Stimulated activated CD4-positive, alpha-beta T cell treated with anti-CD3 and anti-CD28 coated beads, TNF-alpha, amount 100 ng/mL, for 48 hours (primary cell): ENCODE measurements at places on chromosomes 16 and 17.

- DNase-seq = no peak
Observed at GRCh38 chr16:53984936-53985335, 281.0 kb downstream of the FTO start.

DNA sequence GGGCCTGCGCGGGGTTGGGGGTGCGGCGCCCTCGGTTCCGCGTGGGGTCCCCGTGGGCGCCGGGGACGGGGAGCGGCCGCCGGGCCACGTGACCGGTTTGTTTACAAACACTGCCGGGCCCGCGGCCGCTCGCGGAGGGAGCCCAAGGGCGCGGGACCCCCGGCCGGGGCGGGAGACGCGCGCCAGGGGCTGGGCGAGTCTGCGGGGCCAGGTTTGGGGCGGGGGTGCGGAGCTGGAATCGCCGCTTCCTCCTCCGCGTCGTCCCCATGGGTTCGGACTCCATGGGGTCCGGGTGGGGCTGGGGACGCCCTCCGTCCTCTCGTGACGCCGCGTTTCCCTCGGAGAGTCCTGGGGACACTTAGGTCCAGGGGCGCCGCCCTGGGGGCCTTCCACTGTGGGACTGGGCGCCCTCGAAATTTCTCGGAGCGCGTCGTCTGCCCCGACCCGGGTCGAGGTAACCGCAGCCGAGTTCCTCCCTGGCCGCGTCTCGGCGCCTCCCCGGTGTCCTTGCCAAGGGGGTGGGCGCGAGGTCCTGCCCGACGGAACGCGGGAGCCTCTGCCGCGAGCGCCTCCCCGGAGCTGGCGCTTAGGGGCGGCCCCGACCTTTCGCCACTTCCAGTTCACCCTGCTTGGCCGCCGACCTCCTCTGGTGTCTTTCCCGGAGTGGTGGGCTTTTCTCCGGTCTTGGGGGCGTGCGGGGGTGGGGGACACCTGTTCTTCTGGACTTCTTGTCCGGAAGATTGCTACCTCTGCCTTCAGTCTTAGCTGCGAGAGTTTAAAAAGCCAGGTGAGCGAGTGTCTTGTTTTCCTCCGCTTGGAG is 684 bp downstream of the YPEL2 start:
- DNase-seq = no peak

- DNase-seq = no peak
Observed at GRCh38 chr16:28930203-28930602, 1.6 kb upstream of the CD19 start.

GRCh38 chr17:66304304-66305174 is 2.1 kb downstream of the PRKCA start:
- no peak for DNase-seq
